HT-29 (cell line): ENCODE measurements at places on chromosomes 12 and 14. TPM values are rescaled to one million over a fixed set of nuclear protein-coding genes. Genes with fewer than 3 reads are reported as not detected.

Gene RNFT2
- total RNA-seq, result 11.3 and 16.2 TPM in 2 replicates

Gene VWF
- total RNA-seq, result under 0.01 TPM in 1 of 2 replicates, not detected in the other

DNA sequence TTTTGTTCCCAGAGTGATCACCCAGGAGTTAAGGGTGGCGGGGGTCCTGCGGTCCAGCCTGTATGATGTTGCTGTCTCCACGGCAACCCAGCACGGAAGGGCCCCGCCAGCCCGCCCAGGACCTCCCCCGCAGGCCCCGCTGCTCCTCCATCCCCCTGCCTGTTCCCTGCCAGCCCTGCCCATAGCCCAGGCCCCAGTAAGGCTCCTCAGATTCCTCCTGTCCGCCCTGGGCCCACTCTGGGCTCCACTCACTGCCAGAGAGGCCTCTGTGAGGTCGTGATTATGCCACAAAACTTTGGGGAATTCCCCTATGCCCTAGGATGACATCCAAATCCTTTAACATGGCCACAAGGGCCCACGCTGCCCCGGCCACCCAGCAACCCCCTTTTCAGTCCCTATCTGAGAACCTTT, 20.8 kb downstream of the HSP90AA1 start:
- DNase-seq, result no peak

Gene HPD
- not detected in 2 replicates for total RNA-seq

DNA sequence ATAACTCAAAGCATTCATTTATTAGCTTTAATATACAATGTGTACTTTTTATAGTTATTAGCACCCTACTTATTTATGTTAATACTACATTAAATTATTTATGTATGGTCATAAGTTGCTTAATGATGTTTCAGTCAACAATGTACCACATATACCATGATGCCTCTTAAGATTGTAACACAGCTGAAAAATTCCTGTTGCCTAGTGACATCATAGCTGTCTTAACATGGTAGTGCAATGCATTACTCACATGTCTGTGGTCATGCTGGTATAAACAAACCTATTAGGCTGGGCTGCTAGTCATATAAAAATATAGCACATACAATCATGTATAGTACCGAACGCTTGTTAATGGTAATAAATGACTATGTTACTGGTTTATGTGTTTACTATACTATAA, 120.4 kb downstream of the ANO6 start:
- no peak for DNase-seq

DNA sequence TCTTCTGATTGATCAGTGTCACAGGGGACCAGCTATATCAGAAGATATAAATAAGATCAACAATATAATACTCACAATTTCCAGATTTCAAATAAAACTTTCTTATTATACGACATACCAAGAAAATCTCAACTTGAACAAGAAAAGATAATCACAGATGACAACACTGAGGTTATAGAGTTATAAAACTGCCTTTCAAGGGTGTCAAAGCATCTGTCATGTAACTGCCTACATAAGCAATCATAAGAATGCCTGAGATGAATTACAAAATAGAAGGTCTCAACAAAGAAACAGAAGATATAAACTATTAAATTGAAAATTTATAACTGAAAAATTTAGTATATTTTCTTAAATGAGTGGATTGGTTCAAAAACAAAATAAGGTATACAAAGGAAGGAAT, 659.2 kb downstream of the SLC16A7 start:
- DNase-seq, result no peak

- peak; percentile 54 for DNase-seq
Measured at GRCh38 chr12:125140279-125141209, 75.3 kb downstream of the AACS start.

GRCh38 chr12:132333273-132333672, 3.9 kb upstream of the GALNT9 start:
- no peak for DNase-seq

Gene STON2
- total RNA-seq, result 1.6 and 3.5 TPM in 2 replicates

DNA sequence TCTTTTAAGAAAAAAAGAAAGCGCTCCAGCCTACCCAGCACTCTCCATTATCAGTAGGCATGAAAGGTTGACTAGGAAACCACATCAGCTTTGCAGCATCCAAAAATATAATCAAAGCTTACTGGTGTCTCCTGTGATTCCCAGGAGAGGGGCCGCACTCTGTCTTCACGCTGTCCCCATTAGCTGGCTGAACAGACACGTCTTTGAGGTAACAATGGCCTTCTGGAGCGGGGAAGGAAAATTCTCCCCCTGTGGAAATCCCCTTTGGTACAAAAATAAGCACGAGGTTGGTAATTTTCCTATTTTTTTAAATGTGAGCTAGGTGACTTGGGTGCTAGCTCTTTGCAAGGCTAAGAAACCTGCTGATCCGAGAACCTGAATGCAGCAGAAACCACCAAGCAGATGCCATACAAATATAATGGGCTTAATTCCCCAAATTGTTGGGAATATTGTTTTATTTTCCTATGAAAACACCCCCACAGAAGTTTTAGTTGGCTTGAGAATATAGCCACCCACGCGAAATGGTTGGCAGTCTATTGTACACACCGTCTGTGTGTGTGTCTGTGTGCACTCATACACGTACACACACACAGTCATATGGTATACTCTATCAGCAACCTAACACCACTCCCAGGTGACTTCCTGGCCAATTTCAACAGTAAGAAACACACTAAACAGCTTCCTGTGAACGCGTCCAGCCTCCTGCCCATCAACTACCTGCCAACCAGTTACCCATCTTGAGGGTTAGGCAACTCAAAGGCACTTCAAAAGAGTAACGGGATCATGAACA, 71.2 kb downstream of the KSR2 start:
- no peak for DNase-seq
